Sciatic nerve (tissue), 2 donors: ENCODE measurements at places on chromosomes 16 and 17.

DNA sequence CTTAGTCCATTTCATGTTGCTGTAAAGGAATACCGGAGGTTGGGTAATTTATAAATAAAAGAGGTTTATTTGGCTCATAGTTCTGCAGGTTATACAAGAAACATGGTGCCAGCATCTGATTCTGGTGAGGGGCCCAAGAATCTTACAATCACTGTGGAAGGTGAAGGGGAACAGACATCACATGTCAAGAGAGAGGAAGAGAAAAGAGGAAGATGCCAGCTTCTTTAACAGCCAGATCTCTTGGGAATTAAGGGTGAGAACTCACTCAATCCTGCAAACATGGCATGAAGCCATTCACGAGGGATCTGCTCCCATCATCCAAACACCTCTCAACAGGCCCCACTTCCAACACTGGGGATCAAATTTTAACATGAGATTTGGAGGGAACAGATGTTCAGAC is 49.5 kb downstream of the BMERB1 start:
- no peak for DNase-seq

DNA sequence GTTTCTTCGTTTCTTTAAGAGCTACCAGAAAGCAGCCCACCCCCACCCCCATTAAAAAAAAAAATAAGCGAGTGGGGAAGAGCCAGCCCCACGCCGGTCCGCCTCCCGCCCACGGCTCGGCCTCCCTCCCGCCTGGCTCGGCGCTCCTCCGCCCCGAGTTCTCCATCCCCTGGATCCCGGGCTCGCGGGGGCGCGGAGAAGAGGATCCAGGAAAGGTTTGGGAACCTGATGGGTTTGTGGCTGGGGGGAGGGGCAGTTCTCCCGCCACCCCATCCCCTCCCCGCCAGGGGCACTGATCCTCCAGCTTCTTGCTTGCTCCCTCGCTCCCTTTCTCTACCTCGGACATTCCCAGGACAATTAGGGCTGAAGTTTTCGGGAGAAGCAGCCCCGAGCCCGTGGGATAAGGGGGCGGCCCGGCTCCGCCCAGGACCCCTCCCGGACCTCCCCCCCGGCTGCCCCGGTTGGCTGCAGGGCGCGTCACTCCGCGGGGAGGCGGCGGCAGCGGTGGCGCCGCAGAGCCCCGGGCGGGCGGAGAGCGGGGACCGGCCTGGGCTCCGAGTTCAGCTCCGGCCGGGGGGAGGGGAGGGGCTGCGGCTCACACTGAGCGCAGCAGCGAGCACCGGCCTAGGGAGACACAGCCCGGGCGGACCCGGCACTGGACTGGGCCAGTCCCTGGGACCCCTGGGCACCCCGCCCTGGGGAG is 1.0 kb upstream of the SALL1 start:
- DNase-seq, result no peak

DNA sequence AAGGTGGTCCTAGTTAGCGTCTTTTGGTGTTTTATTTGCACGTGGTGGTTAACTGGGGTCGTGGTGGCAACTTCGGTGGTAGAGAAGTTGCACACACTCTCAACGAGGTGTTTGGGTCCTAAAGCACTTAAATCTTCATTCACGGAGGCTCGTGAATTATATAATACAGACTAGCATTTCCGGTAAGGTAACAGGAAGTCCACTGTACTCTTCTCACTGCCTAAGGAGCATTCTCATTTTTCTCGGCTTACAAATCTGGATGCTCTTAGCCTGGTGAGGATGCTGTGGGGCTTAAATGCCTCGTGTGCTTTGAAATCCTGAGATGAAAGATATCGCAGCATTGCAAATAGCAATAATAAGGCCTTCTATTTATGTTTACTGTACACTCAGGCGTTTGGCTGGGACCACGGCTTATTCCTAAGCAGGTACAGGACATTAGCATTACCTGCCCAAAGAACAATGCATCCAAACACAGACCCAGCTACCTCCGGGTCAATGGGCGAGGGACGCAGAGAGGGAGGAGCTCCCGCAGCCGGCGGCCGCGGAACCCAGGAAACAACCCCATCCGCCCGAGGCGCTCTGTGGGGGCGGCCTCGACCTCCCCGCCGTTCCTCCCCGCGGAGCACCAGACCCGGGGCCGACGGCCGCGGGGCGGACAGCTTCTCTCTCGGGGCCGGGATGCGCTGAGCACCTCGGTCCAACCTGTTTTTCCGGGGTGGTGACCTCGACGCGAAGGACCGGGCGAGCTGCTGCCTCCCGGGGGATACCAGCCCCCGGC is 856 bp downstream of the DNAJA2 start:
- DNase-seq, result peak; percentile 65

GRCh38 chr17:32659419-32659842 is 172.6 kb downstream of the CDK5R1 start:
- peak; percentile 78 for DNase-seq

DNA sequence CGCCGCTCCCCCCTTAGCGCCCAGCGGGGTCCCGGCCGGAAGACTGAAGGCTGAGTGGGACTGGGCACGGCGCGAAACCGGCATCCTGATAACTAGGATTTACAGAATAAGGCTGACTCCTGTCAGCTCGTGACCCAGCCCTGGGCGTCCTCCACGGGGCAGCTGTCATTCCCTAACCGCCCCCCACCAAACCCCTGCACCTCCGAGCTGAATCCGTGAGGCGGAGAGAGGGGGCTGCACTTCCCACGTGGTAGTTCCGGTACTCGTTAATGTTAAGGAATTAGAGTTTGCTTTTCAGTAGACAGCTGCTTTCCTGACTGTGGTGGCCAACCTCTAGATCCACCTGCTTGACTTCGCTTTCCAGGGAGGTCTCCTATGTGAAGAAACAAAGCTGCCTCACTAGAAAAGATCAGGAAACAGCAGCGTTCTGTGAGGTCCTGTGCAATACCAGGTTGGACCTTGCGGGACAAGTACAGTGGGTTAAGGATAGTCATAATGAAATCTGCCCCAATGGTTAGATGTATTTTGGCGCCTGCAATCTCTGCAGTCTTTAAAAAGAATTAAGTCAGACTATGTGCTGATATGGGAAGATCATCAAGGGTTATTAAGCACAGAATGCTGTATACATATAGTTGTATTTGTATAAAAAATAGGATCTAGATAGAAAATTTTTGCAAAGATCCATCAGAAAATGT is 1.1 kb upstream of the WBP2 start:
- no peak for DNase-seq

DNA sequence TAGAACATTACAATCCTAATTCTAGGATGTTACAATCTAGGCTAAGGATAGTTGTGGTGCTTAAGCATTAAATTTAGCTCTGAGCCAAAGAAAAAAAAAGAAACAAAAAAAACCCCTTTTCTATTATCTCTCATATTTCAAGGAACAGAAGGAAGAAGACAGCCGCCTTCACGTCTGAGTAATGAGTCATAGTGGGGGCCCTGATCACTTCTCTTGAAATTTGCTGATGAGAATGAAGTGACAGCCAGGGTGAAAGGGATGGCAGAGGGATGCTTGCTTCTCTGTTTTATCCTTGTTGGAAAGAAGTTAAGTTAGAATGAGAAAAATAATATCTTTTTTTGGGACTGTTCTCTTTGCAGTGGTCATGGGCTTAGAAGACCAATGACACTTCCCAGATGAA is 82.6 kb upstream of the MPHOSPH6 start:
- DNase-seq, result no peak

GRCh38 chr16:51450909-51451308 is 299.8 kb upstream of the SALL1 start:
- no peak for DNase-seq

DNA sequence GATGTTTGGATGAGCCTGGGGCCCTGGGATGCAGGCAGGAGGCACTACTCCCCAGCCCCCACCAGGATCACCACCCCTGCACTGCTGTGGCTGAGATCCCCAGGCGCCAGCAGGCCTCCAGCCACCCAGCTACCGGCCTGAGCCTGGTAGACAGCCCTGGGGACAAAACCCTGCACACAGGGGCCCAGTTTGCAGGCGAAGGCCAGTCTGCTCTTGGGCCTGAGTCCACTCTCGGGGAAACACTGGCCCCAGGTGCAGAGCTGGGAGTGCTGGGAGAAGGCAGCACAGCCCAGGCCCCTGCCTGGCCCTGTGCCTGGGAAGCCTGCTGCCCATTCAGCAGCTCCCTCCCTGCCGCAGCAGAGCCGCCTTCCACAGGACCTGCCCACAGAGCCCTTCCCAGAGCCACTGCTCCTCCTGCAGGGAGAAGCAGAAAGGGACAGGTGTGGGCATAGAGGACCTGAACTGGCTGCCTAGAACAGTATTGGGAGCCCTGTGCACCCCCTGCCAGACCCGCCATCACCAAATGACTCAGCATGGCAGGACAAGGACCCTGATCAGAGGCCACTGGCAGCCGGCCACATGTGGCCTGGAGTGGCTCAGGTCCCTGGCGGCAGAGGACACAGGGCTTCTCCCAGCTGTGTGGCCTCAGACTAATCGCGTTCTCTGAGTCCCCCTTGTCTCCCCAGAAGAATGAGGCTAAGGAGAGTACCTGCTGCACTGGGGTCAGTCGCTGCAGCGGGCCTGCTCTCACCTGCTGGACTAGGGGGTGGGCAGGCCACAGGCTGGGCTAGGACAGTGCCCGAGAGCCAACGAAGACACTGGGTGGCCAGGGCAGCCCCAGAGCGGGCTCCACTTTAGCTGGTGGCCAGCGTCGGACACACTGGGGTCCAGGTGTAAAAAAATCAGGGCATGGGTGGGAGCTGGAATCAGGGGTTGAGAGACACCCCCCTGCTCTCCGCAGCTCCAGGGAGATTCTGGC is 10.7 kb downstream of the MSRB1 start:
- DNase-seq, result no peak

GRCh38 chr16:57012353-57012752 is 23.0 kb downstream of the NLRC5 start:
- DNase-seq, result peak; percentile 23

GRCh38 chr16:78211946-78212345 is 112.5 kb downstream of the WWOX start:
- no peak for DNase-seq

GRCh38 chr17:53061446-53061845 is 761.3 kb upstream of the KIF2B start:
- no peak for DNase-seq

- DNase-seq, result no peak
Observed at GRCh38 chr16:27084307-27085028, 17.7 kb downstream of the C16orf82 start.

DNA sequence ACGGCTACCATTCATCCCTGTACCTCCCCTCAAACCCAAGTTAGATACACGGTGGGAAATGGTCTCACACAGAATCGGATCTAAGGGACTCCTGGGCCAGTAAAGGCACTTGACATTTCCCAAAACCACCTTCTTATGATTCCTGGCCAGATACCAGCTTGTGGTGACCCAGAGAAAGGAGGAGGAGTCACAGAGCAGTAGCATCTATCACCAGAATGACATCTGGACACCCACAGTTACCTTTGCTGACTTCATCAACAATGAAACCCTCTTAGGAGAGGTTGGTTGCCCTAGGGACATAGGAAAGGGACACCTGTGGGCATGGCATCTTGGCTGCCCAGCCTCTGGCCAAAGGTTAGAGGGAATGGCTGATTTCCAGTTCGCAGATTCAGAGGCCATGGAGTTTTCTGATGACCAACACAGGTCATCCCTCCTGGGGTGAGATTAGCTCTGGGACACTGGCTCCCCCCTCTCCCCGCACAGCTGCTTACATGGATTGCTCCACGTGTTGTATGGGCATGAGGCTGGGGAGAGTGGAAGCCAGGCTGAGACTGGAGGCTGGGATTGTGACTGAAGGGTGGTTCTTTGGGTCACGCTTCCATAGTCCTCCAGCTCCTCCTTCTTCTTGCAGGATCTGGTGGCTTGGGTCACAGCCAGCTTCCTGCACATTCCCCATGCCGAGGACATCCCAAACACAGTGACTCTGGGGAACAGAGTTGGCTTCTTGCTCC is 1.4 kb upstream of the AOC3 start:
- peak; percentile 60 for DNase-seq

DNA sequence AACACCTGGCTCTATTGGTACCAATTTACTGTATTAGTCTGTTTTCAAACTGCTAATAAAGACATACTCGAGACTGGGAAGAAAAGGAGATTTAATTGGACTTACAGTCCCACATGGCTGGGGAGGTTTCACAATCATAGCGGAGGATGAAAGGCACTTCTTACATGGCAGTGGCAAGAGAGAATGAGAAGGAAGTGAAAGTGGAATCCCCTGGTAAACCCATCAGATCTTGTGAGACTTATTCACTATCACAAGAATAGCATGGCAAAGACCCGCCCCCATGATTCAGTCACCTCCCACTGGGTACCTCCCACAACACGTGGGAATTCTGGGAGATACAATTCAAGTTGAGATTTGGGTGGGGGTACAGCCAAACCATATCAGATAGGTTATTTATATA is 22.6 kb upstream of the GOSR1 start:
- no peak for DNase-seq
